ENCODE measurements at places on chromosomes 7 and 10.
A peak's percentile ranks its signal among the peaks of the same experiment; 100 is the strongest.

- no peak for DNase-seq
Observed at GRCh38 chr10:127525686-127526085, 23.4 kb upstream of the NPS start.

DNA sequence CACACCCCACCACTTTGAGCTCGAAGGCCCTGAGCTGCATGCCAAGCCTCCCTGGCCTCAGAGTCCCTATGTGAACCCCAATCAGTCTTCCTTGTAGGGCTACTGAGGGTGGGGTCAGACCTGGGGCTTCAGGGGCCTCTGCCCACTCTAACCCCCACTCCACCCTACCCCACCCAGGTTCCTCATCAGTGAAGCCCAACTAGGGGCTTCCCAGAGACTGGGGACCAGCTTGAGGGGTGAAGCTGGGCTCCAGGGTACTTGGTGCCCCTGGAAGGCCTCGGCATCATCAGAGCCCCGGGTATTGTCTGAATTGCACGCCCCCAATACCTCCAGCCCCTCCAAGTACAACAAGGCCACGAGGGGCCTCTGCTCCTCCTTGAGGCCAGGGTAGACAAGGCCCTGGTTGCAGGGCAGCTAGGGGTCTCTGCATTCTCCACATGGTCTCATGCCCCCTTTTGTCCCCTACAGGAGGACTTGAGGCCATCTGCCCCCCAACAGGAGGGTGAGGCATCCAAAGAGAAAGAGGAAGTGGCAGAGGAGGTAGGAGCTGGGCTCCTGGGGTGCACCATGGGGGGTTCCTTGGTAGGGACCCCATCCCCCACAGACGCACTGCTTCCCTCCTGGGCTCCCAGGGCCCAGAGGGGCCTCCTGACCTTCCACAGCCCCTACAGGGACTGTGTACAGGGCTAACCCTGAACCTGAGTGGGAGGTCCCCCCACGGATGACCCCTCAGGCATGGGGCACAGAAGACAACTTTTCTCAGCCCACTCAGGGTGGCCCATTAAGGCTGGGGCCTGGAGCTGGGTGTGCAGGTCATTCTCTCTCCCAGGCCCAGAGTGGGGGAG is 4.0 kb downstream of the SNCG start:
- DNase-seq = no peak

- DNase-seq = peak; percentile 18
Observed at GRCh38 chr10:97572214-97572989, at the start of gene ANKRD2. TSS of gene ANKRD2 (plus strand) at chr10:97572779. CDS start at chr10:97572789, 10 bp downstream.

GRCh38 chr10:1153805-1154351 is 97.7 kb downstream of the WDR37 start:
- DNase-seq = no peak

- DNase-seq = no peak
Observed at GRCh38 chr10:13376746-13377145, 28.7 kb upstream of the SEPHS1 start.

GRCh38 chr7:13290975-13291374 is 603.5 kb downstream of the ARL4A start:
- peak; percentile 53 for DNase-seq

- no peak for DNase-seq
Observed at GRCh38 chr10:6270951-6271350, 68.2 kb downstream of the PFKFB3 start.

- no peak for DNase-seq
Observed at GRCh38 chr7:80133361-80134114, 1.1 kb upstream of the GNAI1 start.

DNA sequence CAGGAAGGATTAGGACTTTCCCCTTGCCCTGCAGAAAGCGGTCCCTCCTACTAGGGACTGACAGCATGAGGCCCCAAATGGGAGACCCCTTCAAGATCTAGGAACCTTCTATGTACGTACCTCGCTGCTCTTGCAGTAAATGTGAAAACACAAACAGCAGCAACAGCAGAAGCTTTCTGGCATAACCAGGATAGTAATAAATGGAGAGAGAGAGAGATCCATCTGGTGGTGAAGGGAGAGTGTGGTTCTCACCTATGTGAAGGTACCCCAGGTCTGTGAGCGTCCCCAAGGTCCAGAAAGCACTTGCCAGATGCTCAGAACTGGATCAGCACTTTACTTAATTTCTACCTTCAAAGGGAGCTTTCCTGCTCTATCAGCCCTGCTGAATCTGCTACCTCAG is 592.7 kb downstream of the PARD3 start:
- no peak for DNase-seq

DNA sequence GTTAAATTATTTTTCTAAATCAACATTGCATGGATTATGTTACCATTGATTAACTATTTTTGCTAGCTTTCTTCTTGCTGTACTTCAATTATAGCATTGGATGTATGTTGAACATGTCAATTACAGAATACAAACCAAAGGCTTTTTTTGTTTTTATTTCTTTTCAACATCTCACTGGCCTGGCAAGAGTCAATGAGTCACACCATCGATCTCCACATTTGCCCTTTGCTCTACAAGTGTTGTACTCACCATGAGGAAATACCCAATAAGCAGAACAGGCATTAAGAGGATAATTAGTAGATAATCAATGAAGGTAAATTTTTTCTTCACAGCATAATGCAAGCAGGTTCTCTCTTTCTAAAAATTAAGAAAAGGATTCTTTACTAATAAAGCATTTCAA is 23.3 kb downstream of the ANKRD22 start:
- DNase-seq = no peak

DNA sequence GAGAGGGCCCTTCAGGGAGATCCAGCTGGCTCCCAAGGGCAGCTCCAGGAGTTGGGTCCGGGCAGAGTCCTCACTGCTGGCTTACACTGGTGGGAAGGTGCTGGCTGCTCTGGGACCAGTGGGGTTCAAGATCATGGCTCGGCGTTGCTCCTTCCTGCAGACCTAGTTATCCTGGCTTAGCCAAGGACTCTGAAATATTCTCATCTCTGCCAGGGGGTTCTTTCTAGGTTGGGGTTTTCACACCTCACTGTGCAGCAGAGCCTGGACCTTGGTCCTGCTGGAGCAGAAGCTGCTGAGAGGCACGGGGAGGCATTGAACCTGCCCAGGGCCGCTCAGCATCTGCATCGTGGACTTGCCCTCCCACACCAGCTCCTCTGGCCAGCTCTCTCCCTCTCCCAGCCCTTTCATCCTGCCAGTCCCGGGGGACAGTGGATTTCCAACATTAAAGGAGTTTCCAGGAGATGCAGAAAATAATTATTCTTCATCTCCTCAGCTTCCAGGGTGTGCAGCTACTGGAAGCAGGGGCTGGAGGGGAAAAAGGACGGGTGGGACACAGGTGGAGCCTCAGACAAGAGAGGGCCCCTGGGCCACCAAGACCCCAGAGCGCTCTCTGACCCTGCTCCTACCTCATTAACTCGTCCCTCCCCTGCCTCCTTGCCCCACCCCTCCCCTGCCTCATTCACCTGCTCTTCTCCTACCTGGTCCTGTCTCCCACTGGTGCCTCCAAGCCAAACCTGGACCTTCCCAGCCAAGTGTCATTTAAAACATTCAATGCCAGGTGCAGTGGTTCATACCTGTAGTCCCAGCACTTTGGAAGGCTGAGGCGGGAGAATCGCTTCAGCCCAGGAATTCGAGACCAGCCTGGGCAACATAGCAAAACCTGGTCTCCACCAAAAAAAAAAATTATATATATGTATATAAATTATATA is 42.5 kb downstream of the JAKMIP3 start:
- no peak for DNase-seq

DNA sequence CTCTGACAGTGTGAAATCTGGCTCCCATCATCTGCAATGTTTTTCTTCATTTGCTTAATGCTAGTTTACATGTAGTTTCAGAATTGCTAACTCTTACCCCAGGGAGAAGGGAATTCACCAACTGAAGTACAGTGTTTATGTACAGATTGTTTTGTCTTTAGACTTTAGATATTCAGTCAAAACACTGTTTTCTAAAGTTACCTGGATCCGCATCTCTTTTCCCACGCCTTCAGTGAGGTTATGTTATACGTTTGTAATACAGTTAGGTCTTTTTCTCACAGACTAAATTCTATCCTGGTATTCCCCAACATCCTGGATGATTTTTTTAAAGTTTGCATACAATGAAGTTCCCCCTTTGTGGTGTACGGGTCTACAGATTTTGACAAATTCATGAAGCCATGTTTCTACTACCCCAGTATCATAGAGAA is 3.2 kb upstream of the LYZL1 start:
- DNase-seq = no peak
